Kidney (tissue), 22 donors: ENCODE measurements at places on chromosomes 3 and 15. TPM values are rescaled to one million over a fixed set of nuclear protein-coding genes. Genes with fewer than 3 reads are reported as not detected.

The TAGLN3 gene
- 0.79 TPM for total RNA-seq

The HYAL2 gene
- total RNA-seq = 142 TPM

The CD276 gene
- total RNA-seq = 31.5 TPM

The C2CD4A gene
- 5.3 TPM for total RNA-seq

The GOLGA6L4 gene
- 5.6 TPM for total RNA-seq

The ITIH3 gene
- 2.3 TPM for total RNA-seq

The KIF15 gene
- total RNA-seq = 0.72 TPM

The SERPINI2 gene
- not detected for total RNA-seq

The FOXB1 gene
- total RNA-seq = not detected

The IL12A gene
- 0.22 TPM for total RNA-seq

The ANKRD34C gene
- total RNA-seq = not detected

The ZMYND10 gene
- 14.2 TPM for total RNA-seq

The IQCF5 gene
- total RNA-seq = not detected

The SCAANT1 gene
- total RNA-seq = not detected
